ENCODE measurements at places on chromosomes 6 and 20. TPM values are rescaled to one million over a fixed set of nuclear protein-coding genes. Genes with fewer than 3 reads are reported as not detected.

The WFDC2 gene
- 109 TPM for total RNA-seq

The OTOR gene
- not detected for total RNA-seq

The ADGRB3 gene
- total RNA-seq, result 1.8 TPM

The LY6G6C gene
- total RNA-seq, result not detected

The CDH26 gene
- 2.5 TPM for total RNA-seq

The APOBEC2 gene
- not detected for total RNA-seq

The SLCO4A1 gene
- total RNA-seq, result 6.6 TPM

The CTCFL gene
- total RNA-seq, result 0.13 TPM

The SYNDIG1 gene
- 8.7 TPM for total RNA-seq

The RAMACL gene
- total RNA-seq, result 8.3 TPM

The PSORS1C2 gene
- total RNA-seq, result not detected

The IRF4 gene
- total RNA-seq, result 1.4 TPM

The PTGIS gene
- total RNA-seq, result 4.4 TPM

The BTNL2 gene
- not detected for total RNA-seq

The FILIP1 gene
- 2.2 TPM for total RNA-seq

The ADGRF5 gene
- total RNA-seq, result 40.6 TPM

The SSTR4 gene
- total RNA-seq, result not detected

The MYMX gene
- not detected for total RNA-seq

The GPX5 gene
- not detected for total RNA-seq

The ZC2HC1B gene
- total RNA-seq, result not detected

The ALDH5A1 gene
- total RNA-seq, result 19.4 TPM

The C6orf15 gene
- not detected for total RNA-seq

The RIMS4 gene
- total RNA-seq, result 11.5 TPM

The GABRR1 gene
- total RNA-seq, result not detected

The BMP2 gene
- total RNA-seq, result 19.3 TPM

The PGC gene
- total RNA-seq, result not detected

The SLC17A2 gene
- not detected for total RNA-seq

The GTSF1L gene
- total RNA-seq, result not detected

The C6orf163 gene
- 7.8 TPM for total RNA-seq

The LGSN gene
- total RNA-seq, result not detected

The ADAT2 gene
- 7.1 TPM for total RNA-seq

The BRD2 gene
- total RNA-seq, result 231 TPM

The ZNF391 gene
- total RNA-seq, result 11.0 TPM

The FAM209B gene
- not detected for total RNA-seq

The SAMD3 gene
- not detected for total RNA-seq

The JPH2 gene
- 1.2 TPM for total RNA-seq

Data from thyroid gland (tissue), 4 donors.